ENCODE measurements at places on chromosomes 3 and 15.

DNA sequence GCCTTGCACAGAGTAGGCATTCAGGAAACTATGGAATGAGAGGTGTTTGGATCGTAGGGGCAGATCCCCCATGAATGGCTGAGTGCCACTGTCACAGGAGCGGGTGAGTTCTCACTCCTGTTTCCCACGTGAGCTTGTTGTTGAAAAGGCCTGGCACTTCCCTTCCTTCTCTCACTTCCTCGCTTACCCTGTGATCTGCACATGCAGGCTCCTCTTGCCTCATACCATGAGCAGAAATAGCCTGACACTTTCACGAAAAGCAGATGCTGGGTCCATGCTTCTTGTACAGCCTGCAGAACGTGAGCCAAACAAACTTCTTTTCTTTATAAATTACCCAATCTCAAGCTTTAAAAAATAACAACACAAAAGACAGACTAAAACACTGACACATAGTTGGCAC, 55.4 kb downstream of the AGBL1 start:
- no peak for DNase-seq

DNA sequence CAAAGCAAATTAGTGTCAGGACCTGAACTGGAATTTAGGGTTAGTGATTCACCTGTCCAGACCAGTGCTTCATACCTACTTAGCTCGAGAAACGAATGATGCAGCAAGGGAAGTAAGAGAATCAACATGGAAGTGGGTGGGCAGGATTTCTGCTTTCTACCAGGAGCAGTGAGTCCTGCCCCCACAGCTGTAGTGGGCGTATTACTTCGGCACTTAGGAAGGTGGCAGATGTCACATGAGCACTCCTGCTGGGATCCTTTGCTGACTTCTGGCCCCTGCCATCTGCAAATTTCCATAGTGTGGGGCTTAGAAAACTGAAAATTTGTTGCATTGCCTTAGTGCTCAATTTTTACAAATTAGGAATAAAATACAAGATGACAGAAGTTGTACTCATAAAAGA, 31.2 kb downstream of the RYR3 start:
- no peak for DNase-seq

DNA sequence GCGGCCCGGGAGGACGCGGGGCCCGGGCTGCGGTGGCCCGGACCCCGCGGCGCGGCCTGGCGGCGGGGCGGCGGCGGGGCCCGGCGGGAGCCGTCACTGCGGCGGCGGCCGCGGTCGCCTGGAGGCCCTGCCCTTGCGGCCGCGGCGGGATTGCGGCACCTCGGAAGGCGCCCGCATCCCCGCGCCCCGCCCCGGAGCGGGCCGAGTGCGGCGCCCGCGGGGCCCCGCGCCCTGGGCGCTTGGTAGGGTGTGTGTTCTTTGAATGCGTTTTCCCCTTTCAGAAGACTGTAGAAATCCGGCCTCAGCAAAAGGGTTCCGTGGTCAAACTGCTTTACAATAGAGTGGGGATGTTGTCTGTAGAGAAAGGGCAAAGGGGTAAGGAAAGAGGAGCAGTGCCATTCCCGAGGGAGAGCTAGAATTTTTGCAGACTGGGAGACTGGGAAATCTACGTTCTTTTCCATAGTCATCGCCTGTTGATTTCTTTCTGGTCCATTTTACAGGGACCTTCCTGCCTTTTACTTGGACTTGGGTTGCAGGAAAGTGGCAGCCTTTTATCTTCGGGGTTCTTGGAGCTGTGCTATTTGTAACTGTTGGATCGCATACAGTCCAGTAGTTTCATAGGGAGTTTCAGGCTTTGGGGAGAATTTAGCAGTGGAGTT, 630 bp downstream of the SNRK start:
- no peak for DNase-seq

DNA sequence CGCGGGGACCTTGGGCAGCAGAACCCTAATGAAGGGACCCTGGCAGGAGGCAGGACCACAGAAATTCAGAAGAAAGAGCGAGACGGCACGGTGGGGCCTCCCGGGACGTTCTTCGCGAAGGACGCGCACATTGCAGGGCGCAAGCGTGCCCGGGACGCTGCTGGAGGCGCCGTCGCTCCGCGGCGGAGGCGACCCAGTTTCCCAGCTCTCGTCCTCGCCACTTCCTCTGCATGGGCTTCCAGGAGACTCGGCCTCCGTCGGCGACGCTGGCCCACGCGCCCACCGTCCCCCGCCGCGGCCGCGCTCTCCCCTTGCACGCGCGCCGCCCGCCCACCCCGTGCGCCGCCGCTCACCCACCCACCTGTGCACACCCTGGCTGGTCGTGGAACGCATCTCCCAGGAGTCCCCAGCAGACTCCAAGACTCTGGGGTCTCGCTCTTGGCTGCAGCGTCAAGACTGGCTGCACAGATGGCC, 31.8 kb upstream of the SMAD3 start:
- no peak for DNase-seq

DNA sequence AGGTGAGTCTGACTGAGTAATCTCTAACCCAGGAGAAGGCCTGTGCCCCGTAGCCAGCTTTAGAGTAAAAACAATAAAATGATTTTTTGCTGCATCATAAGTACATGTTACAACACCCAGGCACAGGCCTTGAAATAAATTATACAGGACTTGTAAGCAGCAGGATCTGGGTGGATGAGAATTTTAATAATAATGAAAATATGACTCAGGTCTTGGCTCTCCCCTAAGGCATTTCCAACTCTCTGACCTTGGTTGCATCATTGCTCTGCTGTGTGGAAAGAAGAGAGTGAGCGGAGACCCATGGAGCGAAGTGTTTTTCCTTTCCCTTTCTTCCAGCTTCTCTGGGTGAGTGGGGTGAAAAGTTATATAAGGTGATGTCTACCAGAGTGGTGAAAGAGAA, 44.6 kb downstream of the EOMES start:
- no peak for DNase-seq

DNA sequence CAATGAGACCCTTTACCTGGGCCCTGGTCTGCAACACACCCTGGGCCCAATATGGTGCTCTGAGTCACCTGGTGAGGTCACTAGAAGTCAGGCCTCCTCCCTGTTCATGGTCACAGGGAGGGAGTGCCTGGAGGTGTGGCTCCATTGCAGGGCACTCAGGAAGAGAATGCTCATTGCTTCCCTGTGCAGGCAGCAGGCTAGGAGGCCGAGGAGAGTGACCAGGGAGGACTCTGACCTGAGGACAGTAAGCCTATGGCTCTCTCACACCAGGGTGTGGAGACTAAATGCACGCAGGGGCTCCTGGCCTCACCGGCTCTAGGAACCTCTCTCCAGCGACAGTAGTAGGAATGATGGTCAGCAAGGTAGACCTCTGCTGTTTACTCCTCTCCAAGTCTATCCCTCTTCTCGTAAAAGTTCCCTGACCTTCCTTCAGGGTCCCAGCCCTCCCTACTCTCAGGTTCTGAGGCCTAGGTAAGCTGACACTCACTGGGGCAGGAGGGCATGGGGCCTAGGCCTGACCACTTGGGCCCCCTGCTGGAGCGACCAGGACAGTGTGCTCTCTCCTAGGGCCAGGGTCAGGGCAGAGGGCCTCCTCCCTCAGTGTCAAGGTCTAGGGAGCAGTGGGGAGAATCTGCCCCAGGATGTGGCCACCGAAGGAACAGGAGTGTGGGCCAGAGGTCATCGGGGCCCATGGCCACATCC, 9.6 kb upstream of the SLCO2A1 start:
- no peak for DNase-seq

GRCh38 chr15:63089260-63090043, 32.2 kb upstream of the LACTB start:
- no peak for DNase-seq

- no peak for DNase-seq
Measured at GRCh38 chr3:69791919-69792399, 52.7 kb downstream of the MITF start.

DNA sequence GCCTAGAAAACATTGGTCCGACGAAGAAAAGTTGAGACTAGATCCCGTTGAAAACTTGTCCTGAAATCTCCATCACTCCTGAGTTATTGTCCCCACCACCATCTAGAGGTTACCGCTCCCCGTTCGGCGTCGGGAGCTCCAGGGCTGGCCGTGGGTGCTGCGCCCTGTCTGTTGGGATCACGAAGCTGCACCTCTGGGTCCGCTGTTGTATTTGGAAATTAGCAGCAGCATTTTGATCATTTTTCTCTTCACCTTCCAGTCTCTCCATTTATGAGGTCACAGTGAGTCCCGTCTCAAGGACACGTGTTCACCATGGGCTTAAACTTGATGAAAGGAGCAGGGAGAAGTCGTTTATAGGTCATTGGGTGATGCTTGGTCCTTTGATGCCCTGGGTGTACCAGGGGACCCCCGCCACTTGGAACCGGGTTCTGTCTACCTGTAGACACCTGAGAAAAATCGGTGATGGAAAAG, 565 bp downstream of the MANF start:
- no peak for DNase-seq

DNA sequence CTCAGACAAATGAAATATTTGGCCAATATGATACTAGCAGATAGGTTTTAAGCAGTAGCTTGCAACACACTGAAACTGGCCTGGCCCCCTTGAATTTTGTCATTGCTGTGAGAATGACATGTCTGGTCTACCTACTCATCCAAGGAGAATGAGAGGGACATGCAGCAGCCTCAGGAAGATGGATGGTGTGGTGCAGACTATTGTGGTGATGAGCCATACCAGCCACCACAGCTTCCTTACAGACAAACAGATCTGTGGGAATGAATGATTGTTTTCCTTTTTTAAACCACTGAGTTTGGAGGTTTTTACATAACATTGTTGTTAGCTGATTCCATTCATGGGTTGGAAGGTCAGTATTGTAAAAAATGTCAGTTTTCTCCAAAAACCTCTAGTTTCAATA, 133.7 kb upstream of the POU1F1 start:
- no peak for DNase-seq

DNA sequence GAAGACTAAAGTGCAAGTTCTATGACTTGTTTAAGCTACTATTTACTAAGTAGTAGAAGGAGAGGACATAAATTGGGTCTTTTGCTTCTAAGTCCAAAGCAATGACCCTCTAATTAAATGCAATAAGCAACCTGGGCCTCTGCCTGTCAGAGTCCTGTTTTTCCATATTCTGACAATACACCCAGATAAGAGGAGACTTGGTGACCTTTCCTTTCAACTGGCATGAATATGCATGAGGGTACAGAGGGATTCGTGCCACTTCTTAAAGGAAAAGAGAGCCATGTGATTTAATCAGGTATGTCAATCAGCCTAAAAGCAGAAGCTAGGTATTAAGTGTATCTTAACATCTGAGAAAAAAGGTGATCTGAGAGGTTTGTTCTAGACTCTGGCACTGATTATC, 50.7 kb upstream of the FGF7 start:
- DNase-seq, result no peak
